ENCODE measurements at places on chromosomes 2 and 18.

- no peak for DNase-seq
These were observed 118.9 kb downstream of the ZEB2 start for GRCh38 chr2:144401036-144401435.

GRCh38 chr18:35692866-35693265 lies 111.3 kb downstream of the GALNT1 start:
- no peak for DNase-seq

DNA sequence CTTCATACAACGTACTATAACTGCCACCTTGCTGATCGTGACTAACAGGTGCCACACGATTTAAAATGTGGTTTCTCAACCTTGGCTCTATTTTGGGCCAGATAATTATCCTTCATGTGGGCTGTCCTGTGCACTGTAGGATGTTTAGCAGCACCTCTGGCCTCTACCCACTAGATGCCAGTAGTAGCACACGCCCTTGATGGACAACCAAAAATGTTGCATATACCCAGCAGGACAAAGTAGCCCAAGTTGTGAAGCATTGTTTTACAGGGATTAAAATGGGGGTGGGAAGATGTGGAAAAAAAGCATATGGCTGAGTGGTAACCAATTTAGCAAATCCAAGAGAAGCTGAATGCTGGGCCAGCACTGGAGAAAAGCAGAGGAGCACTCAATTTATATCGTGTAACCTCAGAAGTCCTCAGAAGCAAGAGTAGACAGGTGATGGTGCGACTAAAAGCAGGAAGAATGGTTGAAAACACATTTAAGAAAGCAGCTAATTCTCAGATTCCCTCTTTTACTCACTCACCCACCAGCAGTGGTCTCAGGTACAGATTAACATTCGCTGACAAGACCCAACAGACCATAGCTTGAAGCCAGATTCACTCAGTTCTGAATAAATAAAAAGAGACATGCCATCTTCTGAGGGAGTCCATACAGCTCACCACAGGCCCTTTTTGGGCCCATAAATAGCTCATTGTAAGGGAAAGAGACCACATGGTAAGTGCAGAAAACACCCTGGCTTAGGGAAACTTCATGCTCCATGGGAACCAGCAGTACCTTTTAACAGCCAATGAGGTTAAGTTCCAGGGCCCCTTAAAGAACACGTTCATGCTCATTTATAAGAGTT lies 50.6 kb downstream of the RAPH1 start:
- DNase-seq, result peak; percentile 13

DNA sequence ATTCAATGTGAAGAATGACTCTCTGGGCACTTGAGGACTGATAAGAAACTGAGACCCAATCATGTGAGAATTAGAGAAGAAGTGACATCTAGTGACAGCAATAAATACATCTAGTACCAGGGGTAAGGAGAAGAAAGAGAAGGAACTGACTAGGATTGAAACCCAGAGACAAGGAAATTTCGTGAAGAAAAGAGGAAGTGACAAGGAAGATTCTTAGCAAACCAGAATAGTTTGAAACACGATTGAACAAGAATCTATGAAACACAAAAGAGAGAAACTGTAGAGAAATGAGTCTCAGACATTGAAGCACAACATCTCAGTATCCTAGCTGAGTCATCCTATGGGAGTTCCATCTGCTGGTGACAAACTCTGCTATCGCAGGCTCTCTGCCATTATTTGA lies 571.9 kb upstream of the PKDCC start:
- DNase-seq, result no peak

DNA sequence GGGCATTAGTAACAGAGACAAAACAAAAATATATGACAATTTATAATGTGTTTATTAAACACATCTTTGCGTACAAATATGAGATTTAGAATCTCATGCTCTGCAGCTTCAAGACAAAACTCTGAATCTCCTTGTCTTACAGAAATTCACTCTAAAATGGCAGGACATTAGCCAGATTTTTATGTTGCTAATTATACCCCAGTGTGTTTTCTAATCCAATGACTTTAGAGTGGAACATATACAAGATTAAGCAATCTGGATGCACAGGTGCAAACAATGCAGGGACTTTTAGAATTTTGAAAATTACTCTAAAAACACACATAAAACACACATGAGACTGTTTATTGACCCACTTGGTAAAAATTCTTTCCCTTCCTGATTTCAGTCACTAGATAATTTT lies 85.9 kb downstream of the CALCRL start:
- DNase-seq, result no peak

GRCh38 chr2:66430505-66431273 lies 4.2 kb upstream of the MEIS1 start:
- DNase-seq, result no peak

GRCh38 chr2:237692601-237693290 lies 65.4 kb downstream of the LRRFIP1 start:
- no peak for DNase-seq

GRCh38 chr18:7953095-7953958 lies 386.2 kb downstream of the PTPRM start:
- no peak for DNase-seq

GRCh38 chr2:148814143-148814859 lies 60.7 kb upstream of the KIF5C start:
- DNase-seq, result no peak

DNA sequence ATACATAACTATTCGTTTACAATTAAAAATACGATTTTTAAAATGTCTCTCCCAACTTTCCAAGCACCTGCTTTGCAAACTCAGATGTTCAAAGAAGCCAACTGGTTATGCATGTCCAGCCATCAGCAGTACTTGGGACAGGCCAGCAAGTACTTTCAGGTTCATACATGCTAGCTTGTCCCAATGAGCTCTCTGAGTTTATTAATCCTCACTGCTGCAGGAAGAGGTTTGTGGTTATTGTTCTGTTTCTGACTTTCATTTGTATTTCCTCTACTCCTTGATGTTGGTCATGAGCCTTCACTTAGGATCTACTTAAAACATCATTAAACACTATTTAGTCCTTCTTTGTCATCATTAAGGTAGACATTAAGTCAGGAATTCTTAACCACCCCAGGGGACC lies 374.1 kb downstream of the LRATD1 start:
- no peak for DNase-seq

DNA sequence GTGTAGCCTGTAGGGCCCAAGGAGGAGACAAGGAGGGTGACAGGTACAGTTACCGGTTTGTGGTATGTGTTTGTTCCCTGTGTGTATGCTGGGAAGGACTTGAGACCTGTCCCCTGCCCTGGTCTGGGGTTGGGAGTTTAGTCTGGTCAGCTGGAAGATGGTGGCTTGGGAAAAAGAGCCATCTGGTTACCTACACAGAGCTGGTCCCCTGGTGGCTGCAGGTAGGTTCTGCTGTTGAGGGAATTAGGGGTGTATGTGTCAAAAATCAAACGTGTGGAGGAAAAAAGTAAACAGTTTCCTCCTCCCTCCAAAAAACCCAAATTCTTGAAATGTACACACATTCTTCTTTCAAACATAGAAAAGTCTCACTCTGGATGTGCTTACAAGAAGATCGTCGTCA lies 24.3 kb downstream of the PTMA start:
- no peak for DNase-seq

- DNase-seq, result no peak
These were observed 39.6 kb downstream of the HS1BP3 start for GRCh38 chr2:20611077-20611843.

DNA sequence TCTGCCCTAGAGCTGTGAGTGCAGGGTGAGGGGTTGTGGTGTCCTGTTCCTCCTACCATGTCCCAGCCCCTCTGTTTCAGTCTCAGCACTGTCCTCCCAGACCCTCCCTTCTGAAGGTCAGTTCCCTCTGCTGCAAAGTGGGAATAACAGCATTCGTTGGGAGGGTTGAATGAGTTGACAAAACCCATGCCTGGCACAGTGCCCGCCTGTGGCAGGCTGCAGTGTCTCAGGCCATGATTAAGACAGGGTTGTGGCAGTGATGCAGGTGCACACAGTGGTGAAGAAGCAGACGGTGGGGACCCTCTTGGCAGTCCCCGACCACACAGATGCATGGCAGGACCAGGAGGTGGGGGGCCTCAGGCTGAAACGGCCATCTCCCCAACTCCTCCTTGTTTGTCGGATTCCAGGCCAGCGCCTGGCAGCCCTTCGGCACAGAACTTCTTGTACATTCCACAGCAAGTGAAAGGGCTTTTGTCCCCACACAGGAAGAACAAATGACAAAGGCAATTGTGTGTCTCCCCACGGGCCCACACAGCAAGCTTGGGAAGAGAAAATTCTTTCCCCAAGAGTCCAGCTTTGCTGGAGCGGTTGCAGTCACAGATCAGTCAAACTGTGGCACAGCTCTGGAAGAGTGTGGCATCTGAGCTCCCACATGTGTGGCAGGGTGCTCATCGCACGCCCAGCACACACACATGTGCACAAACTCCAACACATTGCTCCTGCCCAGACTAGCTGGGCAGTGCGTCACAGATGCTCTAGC lies 92.0 kb upstream of the MSH2 start:
- no peak for DNase-seq
